Activated T-cell treated with anti-CD3 and anti-CD28 coated beads, Interleukin-2, amount 50 U/mL, for 4 hours (primary cell): ENCODE measurements at places on chromosomes 2 and 18. TPM values are rescaled to one million over a fixed set of nuclear protein-coding genes. Genes with fewer than 3 reads are reported as not detected.

- DNase-seq, result no peak
These were observed 297.8 kb downstream of the SP3 start for GRCh38 chr2:173667415-173667814.

DNA sequence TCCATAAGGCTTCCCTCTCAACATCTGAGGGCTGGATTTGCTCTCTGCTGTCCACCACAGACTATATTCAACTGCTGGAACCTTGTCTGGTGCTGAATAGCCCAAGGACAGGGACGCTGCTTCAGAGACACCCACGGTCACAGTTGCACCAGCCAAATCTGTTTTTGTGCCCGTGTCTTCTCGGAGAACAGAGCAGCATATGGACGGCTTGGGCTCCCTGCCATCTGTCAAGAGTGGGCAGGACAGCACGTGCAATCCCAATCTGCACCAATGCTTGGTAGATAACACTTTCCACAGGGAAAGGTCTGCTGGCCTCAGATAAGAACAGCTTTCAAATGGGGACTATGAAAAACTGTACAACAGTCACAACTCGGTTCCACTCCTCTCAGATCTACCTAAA lies 466.1 kb downstream of the TGIF1 start:
- no peak for DNase-seq

- DNase-seq, result no peak
These were observed 558.3 kb downstream of the KCNJ3 start for GRCh38 chr2:155256803-155257202.

GRCh38 chr18:56246916-56247315 lies 391.5 kb downstream of the TXNL1 start:
- DNase-seq, result no peak

DNA sequence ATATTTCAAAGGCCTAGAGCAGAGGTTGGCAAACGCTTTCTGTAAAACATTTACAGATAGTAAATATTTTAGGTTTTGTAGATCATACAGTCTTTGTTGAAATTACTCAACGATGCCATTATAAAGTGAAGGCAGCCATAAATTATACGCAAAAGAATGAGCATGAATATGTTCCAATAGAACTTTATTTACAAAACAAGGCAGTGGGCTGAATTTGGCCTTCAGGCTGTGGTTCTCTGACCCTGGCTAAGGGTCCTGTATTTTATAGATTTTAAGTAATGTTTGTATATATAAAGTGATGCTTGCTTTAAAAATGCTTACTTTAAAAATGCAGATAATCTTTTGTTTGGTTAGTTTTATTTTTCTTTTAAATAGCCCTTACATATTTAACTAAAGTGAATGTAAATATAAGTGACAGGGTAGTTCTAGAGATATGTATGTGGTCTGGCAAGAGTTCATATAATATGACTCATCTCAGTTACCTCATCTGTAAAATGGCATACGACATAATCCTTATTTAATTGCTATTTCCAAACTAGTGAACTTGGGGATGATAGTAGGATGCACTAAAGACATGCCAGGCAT lies 51.7 kb upstream of the ATP5MC3 start:
- DNase-seq, result no peak

GRCh38 chr2:7588295-7588694 lies 671.1 kb downstream of the RNF144A start:
- DNase-seq, result no peak

DNA sequence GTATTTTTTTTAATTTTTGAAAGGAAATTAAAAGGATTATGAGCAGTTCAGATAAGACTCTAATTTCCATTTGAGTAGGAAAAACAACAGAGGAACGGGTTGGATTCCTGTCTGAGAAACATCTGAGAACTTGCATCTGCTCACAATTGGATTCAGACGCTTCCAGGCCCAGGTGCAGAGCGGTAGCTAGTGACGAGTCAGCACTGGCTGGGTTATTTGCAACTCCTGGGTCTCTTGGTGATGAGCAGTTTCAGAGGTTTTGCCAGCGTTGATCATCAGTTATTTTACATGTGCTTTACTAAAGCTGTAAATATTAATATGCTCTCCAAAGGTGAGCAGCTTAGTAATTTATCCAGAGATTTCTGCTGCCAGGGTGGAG lies 39.1 kb upstream of the B3GNT7 start:
- no peak for DNase-seq

GRCh38 chr18:79857082-79857671 lies 59.4 kb downstream of the KCNG2 start:
- DNase-seq, result no peak

DNA sequence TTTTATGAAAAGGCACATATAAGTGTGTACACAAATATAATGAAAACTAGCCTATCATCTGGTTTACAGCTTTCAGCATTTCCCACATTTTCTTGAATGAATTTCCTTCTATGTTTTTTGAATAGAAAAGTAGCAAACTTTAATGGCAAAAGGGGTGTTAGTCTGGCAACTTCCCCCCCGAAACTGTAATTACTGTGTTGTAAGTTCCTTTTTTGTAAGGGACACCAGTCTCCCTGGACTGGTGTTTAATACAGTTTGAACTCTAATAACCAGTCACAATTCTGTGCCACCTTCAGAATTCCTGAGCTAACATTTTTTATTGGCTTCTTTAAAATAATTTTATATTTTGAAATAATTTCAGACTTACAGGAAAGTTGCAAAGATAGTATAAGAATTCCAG lies 94.2 kb downstream of the ACSL3 start:
- no peak for DNase-seq

- DNase-seq, result no peak
These were observed 201.8 kb upstream of the HDAC4 start for GRCh38 chr2:239602290-239603282.

- DNase-seq, result no peak
These were observed 96.4 kb downstream of the TCF4 start for GRCh38 chr18:55491616-55492015.

DNA sequence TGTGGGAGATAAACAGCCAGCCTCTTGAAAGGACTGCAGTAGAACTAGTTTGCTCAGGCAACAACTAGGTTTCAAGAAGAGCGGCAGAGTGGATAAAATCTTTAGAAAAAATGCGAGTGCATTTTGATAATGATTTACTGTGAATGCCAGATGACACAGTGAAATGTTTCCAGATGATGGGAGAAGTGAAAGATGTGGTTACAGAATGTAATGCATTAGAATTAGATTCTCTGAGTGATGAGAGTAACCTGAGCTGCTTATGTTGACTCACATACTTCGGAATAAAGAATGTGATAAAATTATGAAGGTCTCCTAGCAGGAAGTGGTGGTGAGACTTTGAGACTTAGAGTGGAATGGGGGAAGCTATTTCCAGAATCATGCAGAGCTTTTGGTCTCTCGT lies 184.3 kb downstream of the GULP1 start:
- DNase-seq, result no peak

GRCh38 chr2:215937190-215937589 lies 76.2 kb downstream of the MREG start:
- no peak for DNase-seq

GRCh38 chr2:118942031-118942430 lies at the start of gene MARCO:
Gene MARCO (plus strand): TSS chr2:118942194. CDS start chr2:118942301, 107 bp downstream.
- DNase-seq, result no peak

DNA sequence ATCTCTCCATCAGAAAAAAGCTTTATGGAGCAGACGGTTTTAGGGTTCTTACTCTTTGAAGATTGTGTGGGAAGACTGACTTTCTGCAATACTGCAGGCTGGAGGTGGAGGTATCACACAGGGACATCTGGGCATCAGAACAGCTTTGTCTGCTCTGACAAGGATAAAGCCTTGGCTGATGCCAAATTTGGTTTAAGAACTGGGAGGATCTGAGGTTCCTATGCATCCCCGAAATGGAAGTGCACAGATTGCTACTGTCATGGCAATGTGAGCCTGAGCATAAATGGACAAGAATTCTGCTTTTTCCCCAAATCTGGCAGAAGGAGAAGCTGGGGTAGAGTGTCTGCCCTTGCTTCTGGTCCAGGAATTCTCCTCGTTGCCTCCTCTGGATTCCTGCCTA lies 424.3 kb downstream of the SLC4A3 start:
- no peak for DNase-seq

DNA sequence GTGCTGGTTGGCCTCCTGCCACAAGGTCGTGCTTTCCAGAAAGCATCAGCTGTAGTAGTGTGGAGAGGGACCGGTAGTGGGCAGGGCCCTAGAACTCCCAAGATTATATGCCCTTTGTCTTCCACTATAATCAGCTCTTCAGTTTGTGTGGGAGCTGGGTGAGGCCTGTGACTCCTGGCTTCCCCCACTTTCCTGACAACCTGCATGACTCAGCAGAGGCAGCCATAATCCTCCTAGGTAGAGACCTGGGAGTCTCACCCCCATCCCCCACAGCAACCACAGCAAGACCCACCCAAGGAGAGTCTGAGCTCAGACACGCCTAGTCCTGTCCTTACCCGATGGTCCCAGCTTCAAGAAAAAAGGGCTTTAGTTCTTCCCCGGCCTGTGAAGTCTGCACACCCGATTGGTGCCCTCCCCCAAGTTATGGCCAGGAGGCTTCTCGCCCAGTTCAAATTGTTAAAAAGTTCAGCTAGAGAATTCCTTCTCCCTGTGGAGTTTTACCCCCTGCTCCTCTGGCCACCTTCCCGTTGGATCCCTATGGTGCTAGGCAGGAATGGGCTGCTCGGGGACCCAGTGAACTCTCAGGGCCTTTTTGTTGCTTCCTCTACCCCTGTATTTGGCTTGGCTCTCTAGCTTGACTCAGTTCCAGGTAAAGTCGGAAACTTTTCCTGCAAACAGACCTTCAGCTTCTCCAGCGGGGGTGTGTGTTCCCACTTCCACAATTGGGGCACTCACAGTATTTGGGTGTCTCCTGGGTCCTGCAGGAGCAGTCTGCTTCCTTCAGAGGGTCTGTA lies 57.8 kb upstream of the FAM237A start:
- DNase-seq, result no peak

DNA sequence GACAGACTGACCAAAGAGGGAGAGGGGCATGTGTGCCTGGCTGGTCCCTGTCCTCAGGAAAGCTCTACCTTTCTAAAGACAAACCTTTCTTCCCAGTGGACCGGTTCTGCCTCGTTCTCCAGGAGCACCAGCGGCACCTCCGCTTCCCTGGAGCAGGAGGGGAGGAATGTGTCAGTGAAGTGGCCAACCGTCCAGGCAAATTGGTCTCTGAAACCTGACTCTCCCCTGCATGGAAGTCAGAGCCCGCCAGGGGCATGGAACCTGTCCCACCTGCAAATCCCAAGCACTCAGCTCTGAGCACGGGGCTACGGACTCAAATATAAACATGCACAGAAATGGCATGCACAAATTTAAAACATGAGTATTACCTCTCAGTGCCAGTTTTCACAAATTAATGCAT lies 62.9 kb downstream of the COL6A3 start:
- no peak for DNase-seq

- no peak for DNase-seq
These were observed 17.3 kb downstream of the BOLA3 start for GRCh38 chr2:74130211-74130995.

GRCh38 chr2:102522890-102523289 lies 49.9 kb downstream of the SLC9A4 start:
- no peak for DNase-seq

DNA sequence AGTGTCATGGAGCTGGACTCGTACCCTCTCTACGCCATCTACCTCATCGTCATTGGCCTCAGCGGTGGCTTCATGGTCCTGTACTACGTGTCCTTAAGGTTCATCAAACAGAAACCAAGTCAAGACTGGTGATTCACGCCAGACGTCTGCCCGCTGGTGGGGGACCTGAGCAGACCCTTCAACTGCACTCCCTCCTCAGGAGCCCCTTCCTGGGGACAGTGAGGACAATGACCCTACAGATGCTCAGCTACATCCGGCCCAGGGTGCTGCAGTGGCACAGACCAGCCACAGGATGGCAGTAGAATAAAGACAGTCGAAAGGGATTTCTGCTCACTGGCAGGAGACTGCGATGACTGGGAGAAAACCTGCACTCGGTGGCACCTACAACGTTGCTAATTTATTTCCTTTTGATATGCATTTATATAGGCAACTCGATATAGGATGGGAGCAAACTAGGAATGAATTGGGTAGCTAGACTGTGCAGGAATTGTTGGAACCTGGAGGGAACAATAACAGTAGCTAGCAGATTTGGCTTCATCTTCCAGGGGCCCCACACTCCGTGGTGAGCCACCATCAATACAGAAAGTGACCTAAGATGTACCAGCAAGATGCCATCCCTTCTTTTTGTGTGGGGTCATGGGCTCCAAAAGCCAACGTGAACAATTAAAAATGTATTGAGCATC lies 39.2 kb downstream of the ABCG8 start:
- DNase-seq, result peak; percentile 48

- DNase-seq, result no peak
These were observed 62.3 kb upstream of the MGAT4A start for GRCh38 chr2:98793275-98793674.

- no peak for DNase-seq
These were observed 546.6 kb upstream of the CHAC2 start for GRCh38 chr2:53220969-53221368.

DNA sequence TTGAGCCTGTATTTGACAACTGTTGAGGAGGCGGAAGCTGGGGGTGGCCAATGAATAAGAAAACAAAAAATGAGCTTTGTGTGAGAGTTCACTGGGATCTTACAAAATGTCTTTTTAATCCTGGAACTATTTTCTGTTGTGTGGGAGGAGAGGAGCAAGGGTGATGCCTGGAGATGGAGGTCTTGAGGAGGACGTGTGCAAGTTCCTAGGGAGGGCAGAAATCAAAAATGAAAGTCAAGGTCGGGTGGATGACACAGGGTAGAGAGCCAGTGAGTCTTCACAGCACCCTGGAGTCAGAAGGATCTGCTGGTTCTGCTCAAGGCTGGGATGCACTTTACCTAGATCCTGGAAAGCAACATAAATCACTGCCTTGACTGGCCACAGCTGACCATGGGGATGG lies 180.3 kb upstream of the PKDCC start:
- DNase-seq, result no peak

DNA sequence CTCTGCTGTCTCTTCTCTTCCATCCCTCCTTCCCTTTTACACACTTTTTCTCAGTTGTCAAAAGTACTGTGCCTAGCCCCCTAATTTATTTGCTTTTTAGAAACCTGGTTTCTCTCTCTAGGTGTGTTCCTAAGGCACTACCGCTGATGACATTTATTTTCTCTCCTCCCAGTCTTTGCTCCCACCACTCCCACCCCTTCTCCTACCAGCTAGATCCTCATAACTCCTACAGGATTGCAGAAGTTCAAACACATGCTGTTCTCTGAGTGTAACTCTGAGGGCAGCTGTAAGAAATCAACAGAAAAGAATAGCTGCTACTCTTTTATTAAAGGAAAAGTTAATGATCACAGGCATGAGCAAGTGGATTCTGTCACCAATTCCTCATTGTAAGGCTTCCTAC lies 22.3 kb upstream of the LRRTM1 start:
- DNase-seq, result no peak

Gene TP53I3
- 1.1 TPM for total RNA-seq

Gene EFHD1
- total RNA-seq, result 0.35 TPM

Gene AKAIN1
- total RNA-seq, result not detected

Gene STAMBP
- total RNA-seq, result 37.2 TPM

Gene PLEKHA3
- 26.6 TPM for total RNA-seq

Gene ANKRD30B
- not detected for total RNA-seq

Gene FOXD4L1
- 0.18 TPM for total RNA-seq

Gene SEPTIN10
- 1.1 TPM for total RNA-seq

Gene WNT10A
- 2.7 TPM for total RNA-seq

Gene ONECUT2
- total RNA-seq, result 0.03 TPM

Gene WDR33
- 79.9 TPM for total RNA-seq

Gene TMEFF2
- total RNA-seq, result not detected

Gene FSIP2
- total RNA-seq, result not detected

Gene HOXD13
- total RNA-seq, result not detected

Gene ASIC4
- total RNA-seq, result not detected
